ENCODE measurements at places on chromosomes 1 and 21. TPM values are rescaled to one million over a fixed set of nuclear protein-coding genes. Genes with fewer than 3 reads are reported as not detected.

Gene PLA2G5
- not detected for total RNA-seq

Gene SETD4
- total RNA-seq: 24.7 TPM

Gene RIMKLA
- total RNA-seq: 1.3 TPM

Gene MX2
- total RNA-seq: 17.6 TPM

Gene FCRL2
- 0.47 TPM for total RNA-seq

Gene SLC2A5
- total RNA-seq: not detected

Gene FMO1
- total RNA-seq: not detected

Gene ANKRD35
- 0.22 TPM for total RNA-seq

Gene LEFTY2
- total RNA-seq: not detected

- peak; percentile 80 for DNase-seq
These were observed 32.2 kb downstream of the HSPG2 start for GRCh38 chr1:21904704-21905520.

- no peak for DNase-seq
These were observed 60.3 kb upstream of the SLC45A1 start for GRCh38 chr1:8257621-8258020.

GRCh38 chr1:236063919-236064673, 794 bp downstream of the NID1 start:
- peak; percentile 47 for DNase-seq

DNA sequence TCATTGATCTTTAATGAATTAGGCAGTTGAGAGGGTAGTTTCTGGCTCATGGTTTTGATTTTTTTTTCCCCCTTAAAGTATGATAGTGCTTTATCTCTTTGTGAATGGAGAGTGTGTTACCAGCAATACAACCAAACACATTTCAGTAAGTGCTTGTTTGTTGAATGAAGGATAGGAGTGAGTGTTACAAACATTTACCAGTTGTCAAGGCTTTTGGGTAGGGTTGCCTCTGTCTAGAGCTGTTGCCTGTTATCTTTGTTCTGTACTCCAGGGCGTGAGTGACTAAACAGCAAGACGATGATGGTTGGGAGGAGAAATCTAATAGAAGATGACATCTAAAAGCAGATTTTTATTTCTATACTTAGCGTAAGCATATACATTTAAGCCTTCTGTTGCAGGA, 21.5 kb downstream of the MAP3K7CL start:
- no peak for DNase-seq

DNA sequence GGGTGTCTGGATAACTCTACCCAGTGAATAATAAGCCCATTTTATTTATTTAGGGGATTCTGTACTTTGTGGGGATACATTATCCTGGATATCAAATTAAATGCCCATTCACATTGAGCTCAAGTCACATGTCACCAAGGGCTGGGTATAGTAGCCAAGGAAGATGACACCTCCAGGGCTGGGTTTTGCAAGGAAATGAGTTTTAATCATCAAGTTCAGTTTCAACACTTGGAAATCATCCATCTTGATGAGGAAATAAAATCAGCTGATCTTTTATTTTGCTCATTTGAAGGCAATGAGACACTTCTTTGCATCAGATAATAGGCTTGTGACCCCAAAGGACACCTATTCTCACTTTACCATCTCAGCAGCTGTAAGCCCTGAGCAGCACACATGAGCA, 80.0 kb upstream of the TNR start:
- DNase-seq: no peak

DNA sequence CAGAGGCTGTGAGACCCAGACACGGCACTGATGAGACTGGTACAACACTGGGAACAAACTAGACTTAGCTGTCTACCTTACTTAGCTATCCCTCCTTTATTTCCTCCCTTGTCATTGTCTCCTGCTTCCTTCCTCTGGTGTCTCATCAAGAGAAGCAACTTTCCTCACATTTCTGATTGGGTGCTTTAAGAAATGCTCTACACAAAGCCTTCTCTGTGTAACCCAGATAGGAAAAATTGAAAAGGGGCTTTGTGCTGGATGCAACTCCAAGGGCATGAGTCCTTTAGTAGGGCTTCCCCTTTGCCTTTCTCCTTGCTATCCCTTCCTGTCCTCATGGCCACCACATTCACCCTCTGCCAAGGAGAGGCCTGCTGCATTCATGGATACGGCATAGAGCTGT, 274.5 kb downstream of the VAV3 start:
- DNase-seq: no peak

DNA sequence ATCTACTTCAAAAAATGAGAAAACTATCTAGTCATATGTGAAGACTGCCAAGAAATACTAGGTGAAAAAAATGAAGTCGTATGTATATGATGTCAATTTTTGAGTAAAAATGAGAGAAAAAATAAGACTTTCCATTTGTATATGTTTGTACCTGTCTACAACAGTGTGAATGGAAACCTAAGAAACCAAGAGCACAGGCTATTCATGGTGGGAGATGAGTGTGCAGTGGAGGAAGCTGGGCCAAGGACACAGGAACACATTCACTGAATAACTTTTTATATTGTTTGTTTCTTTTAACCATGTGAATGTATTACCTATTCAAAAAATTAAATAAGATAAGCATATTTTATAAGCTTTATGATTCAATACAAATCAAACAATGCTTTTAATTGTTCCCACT, 67.0 kb downstream of the ERO1B start:
- DNase-seq: no peak

GRCh38 chr21:29961291-29962027, 21.7 kb upstream of the GRIK1 start:
- DNase-seq: no peak

DNA sequence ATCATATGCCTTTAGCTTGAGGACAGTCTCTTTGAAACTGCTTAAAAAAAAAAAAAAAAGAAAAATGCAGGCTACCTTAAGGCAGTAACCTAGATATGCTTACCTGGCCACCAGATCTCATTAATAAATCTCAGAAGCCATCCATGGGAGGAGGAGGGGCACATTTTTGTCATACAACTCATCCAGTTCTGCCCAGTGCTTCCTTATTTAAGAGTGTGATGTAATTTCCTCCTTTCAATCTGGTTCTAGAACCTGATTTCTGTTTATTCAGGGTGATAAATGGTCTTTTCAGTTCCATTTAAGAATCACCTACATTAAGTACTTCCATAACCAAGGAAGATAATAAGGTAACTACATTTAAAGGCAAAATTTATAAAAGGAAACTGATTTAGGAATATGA, 6.1 kb downstream of the ERRFI1 start:
- peak; percentile 72 for DNase-seq

DNA sequence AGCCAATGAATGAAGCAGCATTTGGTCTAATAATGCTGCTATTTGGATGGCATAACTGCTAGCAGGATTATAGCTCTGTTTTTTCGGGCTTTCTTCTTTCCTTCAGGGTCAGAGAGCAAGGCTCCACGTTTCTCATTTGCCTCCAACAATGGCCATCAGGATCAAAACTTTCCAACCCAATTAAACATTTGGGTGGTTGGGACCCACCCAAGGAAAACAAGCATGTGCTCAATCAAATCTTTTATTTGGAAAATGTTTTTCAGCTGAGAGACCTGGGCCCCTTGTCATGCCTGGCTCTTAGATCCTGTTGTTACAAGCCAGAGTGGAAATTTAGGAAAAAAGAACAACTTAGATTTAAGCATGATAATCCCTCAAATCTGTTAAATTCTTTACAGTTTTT, 373.1 kb upstream of the USP24 start:
- DNase-seq: no peak

Data from Calu3 (cell line).